ENCODE measurements at places on chromosomes 11 and 22.

DNA sequence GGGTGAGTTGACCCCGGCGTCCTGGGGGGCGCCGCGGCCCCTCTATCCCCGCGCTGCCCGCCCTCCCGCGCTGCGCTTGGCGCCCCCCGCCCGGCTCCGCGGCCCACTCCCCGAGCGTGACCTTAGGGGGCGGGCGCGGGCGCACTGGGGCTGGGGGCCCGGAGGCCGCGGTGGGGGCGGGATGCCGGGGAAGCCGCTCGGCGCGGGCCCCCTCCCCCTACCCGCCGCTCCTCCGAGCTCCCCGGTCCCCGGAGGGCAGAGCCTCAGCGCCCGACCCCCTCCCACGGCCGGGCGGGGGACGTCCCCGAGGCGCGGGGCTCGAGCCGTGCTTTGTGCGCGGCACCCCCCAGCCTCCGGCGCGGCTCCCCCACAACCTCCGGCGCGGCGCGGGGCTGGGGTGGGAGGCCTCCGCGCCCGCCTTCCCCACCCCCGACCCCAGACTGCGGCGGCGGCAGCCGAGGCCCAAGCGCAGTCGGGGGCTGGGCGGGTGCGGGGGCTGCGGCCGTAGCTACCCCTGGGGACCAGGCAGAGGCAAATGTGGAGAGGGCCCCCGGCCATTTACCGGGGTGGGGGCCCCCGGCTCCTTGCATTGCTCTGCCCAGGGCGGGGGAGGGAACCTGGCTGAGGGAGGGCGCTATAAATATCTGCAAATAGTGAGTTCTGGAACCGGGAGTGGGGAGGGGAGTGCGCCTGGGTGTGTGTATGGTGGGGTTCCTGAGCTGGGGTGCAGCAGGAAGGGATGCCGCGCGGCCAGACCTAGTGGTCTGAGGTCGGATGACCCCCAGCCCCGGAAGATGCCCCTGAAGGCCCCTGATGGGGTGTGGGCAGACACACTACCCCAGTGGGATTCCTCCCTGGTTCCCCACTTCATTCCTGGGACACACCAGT lies 988 bp downstream of the MGAT3 start:
- peak; percentile 71 for DNase-seq

GRCh38 chr11:80593648-80594374 lies 1153.0 kb upstream of the TENM4 start:
- DNase-seq = no peak

GRCh38 chr11:25980091-25980490 lies 351.8 kb upstream of the ANO3 start:
- no peak for DNase-seq

DNA sequence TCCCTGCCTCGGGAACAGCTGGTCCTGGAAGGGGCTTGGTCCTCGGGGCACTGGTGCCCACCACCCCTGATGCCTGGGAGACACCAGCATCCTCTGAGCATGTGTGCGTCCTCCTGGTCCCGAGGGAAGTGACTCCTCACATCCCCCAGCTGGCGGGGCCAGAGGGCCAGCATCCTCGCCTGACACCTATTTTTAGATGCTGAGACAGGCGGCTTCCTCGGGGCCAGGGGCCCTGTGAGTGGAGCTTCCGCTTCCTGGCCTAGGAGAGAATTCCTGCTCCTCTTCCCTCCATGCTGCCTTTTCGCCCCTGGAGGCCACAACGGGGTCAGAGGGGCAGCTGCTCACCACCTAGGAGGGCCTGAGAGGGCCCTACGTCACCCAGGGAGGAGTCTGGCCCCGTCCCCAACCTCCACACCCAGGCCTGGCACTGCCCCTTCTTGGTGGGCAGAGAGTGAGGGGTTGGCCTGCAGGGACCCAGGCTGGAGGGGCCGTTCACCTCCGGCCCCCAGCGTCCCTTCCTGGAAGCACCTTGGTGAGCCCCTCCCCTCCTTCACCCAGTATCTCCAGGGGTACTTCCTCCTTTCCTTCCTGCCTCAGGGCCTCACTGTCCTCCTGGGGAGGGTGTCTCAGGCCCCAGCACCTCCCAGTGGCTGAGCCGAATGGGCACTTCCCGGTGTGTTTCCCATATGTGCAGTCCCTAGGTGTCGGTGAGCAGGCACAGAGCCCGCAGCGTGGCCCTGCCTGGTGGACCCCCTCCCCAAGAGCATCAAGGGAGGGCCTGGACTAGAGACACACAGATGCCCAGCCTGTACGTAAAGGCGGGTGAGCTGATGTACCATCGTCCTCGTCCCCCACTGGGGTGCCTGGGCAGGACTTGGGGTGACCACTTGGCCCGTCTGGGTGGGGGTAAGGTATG lies 6.1 kb downstream of the CD81 start:
- DNase-seq = no peak

DNA sequence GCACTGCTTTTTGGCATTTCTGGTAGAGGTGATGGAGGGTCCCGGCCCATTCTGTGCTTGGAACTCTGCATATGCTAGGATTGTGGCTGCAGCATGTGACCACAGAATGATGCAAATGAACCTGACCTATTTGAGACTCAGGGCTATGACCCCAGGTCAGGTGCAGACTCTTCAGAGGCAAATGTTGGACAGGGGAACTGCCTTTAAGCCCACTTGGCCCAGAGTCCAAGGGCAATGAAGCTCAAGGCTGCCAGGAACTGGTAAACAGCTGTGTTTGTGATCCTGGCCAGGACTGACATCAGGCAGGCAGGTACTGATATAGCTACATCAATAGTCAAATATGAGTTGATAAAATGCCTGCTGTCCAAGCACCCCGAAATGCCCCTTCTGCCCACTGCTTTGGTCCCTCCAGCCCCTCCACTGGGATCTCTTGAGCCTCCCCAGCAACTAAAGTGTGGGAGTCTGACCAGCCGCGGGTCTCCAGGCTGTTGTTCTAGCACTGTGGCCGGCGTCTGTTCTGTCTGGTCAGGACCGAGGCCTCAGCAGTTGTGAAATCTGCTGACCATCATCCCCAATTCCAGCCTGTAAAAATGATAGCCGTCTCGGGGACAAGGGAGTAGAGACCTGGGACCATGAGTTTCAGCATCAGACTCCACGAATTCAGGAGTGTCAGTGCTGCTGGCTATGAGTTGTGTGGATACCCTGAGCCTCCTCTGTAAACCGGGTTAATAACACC lies 82.4 kb upstream of the EIF3D start:
- DNase-seq = no peak

- no peak for DNase-seq
Observed at GRCh38 chr22:17271711-17272451, 52.6 kb upstream of the ADA2 start.

DNA sequence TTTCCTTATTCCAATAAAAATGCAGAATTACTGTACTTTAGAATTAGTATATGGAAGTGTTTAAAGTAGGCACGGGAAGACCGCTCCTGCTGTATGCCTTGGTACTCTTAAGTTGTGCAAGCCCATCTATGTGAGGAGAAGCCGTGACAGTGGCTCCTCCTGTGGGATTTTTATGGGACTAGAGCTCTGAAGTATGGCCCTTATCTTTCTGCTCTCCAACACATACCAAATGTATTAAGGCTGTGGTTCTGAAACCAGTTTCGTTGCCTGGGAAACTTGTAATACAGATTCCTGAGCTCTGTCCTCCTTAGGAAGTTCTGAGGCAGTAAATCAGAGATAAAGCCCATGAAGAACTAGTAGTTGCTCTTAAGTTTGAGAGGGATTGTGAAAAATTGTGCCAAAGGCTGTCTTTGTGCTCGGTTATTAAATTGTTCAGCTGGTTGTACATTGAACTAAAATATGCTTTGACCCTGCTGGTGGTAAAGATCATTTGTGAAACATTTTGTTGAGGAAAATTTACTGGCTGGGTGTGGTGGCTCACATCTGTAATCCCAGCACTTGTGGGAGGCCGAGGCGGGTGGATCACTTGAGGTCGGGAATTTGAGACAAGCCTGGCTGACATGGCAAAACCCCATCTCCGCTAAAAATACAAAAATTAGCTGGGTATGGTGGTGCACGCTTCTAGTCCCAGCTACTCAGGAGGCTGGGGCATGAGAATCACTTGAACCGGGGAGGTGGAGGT lies 29.3 kb downstream of the RTN3 start:
- no peak for DNase-seq

GRCh38 chr22:41847300-41847699 lies 14.4 kb downstream of the SREBF2 start:
- no peak for DNase-seq

GRCh38 chr11:1943977-1944376 lies 3.2 kb upstream of the MRPL23 start:
- DNase-seq = no peak

GRCh38 chr11:12089473-12089872 lies 20.9 kb upstream of the MICAL2 start:
- no peak for DNase-seq

DNA sequence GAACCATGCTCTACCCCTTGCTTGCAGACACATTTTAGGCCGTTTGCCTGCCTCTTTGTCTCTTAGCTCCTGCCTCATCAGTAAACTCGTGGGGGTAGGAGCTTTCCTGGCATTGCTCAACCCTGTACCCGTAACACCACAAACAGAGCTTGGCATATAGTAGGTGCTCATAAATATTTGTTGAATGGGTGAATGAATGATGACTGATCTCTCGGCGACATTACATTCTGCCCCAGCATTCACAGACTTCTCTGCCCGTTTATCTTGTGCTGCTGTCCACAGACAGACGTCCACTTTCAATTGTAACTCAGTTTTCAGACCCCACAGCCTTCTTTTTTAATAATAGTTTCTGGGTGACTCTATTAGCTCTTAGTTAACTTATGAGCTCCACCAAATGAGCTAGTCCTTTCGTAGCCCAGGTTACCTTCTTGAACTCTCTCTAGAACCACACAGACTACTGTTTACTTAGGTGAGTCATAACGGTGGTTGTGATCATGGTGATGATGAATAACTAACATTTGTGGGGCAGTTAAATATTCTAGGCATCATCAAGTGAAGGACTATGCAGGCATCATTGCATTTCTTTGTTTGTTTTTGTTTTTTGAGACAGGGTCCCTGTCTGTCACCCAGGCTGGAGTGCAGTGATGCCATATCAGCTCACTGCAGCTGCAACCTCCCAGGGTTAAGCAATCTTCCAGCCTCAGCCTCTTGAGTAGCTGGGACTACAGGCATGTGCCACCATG lies 188.4 kb downstream of the ADAMTS15 start:
- DNase-seq = no peak

DNA sequence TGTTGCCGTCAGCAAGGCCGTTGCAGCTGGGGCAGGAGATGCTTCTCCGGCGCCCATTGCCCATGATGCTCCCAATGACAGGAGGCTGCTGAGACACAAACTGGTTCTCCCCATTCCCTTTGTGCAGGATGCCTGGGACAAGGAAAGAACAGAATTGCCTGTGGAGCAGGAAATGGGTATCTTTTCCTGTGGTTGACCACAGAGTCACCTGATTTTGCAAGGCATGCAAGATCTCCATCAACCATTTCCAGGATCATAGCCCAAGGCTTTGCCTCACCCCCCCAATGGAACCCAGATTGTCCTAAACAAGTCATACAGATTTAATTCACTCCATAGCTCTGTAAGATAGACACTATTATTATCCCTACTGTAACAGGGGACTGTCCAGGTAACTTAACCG lies 148.1 kb upstream of the NARS2 start:
- DNase-seq = no peak

- peak; percentile 36 for DNase-seq
Observed at GRCh38 chr22:27405672-27406388, 395.7 kb downstream of the MN1 start.

DNA sequence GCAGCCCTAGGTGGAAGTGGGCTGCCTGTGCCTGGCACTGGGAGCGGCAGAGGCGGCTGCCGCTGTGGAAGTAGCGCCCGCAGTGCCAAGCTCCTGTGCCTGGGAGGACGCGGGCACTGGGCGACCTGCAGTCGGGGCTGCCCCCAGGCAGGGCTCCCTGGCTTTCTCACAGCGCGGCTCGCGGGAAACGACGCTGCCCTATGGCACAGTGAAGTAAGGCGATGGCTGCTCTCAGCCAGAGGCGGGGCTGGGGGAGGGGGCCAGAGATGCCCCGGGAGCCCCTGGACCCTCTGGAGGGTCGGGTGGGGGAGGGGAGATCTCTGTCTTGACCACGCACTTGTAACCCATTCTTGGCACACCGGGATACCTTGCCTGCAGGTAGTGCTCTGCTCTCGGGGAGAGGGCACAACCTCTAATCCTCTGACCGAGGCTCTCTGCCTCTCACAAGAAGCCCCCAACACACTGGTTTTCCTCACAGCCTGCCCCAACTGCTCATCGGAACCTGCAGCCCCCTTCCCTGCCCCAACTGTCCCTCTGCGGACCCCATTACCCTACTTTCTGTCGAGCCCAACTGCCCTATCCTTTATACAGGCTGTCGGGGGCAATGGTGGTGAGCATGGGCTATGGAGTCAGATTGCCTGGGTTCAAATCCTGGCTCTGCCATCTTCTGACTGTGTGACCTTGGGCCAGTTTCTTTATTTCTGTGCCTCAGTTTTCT lies 32.2 kb upstream of the TRIM29 start:
- no peak for DNase-seq

GRCh38 chr11:60594998-60595642 lies 79.9 kb downstream of the MS4A13 start:
- no peak for DNase-seq

GRCh38 chr11:36306888-36307287 lies 10.8 kb downstream of the PRR5L start:
- DNase-seq = no peak

DNA sequence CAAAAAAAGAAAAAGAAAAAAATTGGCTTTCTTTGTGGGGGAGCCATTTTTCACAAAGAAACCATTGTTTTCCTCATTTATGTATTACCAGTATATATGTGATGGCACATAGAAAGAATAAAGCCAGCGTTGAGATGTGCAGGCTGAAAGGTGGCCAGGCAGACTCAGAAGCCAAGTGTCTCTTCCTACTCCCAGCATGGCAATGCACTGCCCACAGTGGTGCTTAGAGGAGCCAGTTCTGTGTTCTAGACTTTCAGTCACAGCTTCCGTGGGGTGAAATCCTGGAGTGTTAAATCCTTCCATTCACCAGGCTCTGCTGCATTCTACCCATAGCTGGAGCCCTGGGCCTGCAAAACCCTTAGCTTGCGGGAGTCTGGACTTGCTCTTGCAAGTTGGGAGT lies 18.9 kb downstream of the SNAP29 start:
- no peak for DNase-seq

GRCh38 chr22:50086526-50086925 lies 1.3 kb upstream of the MLC1 start:
- DNase-seq = no peak

GRCh38 chr11:80856066-80856465 lies 1415.2 kb upstream of the TENM4 start:
- no peak for DNase-seq

DNA sequence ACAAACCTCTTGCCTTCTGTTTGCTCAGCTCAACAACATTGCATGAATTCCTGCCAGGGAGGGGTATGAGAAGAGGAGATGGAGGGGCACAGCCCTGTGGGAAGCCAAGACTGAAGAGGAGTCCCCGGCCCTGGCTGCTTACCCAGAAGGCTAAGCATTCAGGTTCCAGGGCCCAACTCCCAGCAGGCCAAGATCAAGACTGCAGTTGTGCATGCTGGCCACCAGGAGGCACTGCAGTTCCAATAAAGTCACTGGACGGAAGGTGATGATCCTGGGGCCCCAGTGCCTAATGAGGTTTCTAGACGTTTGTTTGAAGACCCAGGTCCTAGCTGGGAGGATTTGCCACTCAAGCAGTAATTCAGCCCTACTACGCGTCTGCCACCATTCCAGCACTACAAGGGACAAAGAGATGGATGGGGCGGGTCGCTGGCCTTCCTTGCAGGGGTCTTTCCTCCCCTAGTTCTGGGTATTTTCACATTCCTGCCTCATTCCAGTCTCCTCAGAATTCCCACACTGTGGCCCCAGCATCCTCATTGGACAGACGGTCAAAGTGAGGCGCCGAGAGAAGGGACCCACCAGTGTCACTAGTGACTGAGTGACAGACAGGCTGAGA lies 23.6 kb downstream of the ALX4 start:
- DNase-seq = peak; percentile 70

- DNase-seq = no peak
Observed at GRCh38 chr22:19723983-19724827, 866 bp downstream of the GP1BB start.

Data from GM12892 (cell line).